ENCODE measurements at places on chromosomes 4 and X.

- no peaks in the 10 kb centered on the region for H3K27me3 ChIP-seq
- H3K4me3 ChIP-seq, result no peak overlapping the region
- H3K27ac ChIP-seq, result no peak overlapping the region
- no peak for DNase-seq
- no peaks in the 10 kb centered on the region for H3K36me3 ChIP-seq
- no peaks in the 10 kb centered on the region for H3K4me1 ChIP-seq
Measured at GRCh38 chrX:113330416-113330815, 489.8 kb upstream of the AMOT start.

GRCh38 chrX:32448320-32448719, 763.0 kb downstream of the DMD start:
- no peak overlapping the region for H3K4me3 ChIP-seq
- H3K4me1 ChIP-seq, result no peaks in the 10 kb centered on the region
- DNase-seq, result no peak
- H3K36me3 ChIP-seq, result no peaks in the 10 kb centered on the region
- H3K27me3 ChIP-seq, result no peaks in the 10 kb centered on the region
- no peak overlapping the region for H3K27ac ChIP-seq

GRCh38 chr4:40337523-40337922, 2.4 kb downstream of the CHRNA9 start:
- no peak overlapping the region for H3K4me3 ChIP-seq
- H3K4me1 ChIP-seq, result no peaks in the 10 kb centered on the region
- H3K27me3 ChIP-seq, result peaks cover 3% of the 10 kb centered on the region
- no peak for DNase-seq

GRCh38 chr4:683247-683897, 5.6 kb downstream of the SLC49A3 start:
- no peak overlapping the region for H3K27ac ChIP-seq
- H3K27me3 ChIP-seq, result peaks cover 14% of the 10 kb centered on the region
- peaks cover 5% of the 10 kb centered on the region for H3K36me3 ChIP-seq
- peaks cover 1% of the 10 kb centered on the region for H3K4me1 ChIP-seq

- H3K4me1 ChIP-seq, result no peaks in the 10 kb centered on the region
- no peak overlapping the region for H3K4me3 ChIP-seq
- H3K27me3 ChIP-seq, result no peaks in the 10 kb centered on the region
- no peak overlapping the region for H3K27ac ChIP-seq
- no peak for DNase-seq
- H3K36me3 ChIP-seq, result no peaks in the 10 kb centered on the region
Measured at GRCh38 chrX:6732101-6732500, 197.2 kb upstream of the VCX3A start.

DNA sequence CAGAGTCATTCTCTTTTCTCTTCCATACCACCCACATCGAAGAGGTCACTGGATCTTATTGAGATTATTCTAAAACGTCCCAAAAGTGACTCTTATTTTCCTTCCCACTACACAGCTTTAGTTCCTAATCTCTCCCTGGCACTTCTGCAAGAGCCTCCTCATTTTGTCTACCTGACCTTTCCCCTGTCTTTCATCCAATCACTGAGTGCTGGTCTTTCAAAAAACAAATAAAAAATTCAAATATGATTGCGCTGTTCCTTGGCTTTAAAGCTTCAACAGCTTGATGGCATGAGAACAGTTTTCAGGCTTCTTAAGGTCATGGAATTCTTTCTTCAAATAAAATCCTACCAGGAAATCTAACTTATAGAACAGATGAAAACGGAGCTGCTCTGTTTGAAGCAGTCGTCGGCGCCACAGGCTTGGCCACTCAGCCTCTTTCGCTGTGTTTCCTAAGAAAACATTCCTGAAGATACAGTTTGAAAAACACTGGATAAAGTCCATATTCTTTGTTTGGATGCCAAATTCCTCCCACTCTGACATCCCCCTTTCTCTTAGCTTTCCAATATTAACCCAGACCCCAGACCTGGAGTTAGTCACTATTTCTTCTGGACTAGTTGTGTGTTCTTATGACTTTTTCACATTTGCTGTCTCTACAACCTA, 12.5 kb downstream of the SYTL5 start:
- H3K4me1 ChIP-seq, result no peaks in the 10 kb centered on the region
- no peak overlapping the region for H3K4me3 ChIP-seq
- no peak overlapping the region for H3K27ac ChIP-seq
- no peaks in the 10 kb centered on the region for H3K27me3 ChIP-seq
- no peaks in the 10 kb centered on the region for H3K36me3 ChIP-seq

- no peak overlapping the region for H3K4me3 ChIP-seq
- H3K27ac ChIP-seq, result no peak overlapping the region
- no peaks in the 10 kb centered on the region for H3K4me1 ChIP-seq
- no peaks in the 10 kb centered on the region for H3K36me3 ChIP-seq
- DNase-seq, result no peak
Measured at GRCh38 chrX:113470166-113470565, 629.5 kb upstream of the AMOT start.

DNA sequence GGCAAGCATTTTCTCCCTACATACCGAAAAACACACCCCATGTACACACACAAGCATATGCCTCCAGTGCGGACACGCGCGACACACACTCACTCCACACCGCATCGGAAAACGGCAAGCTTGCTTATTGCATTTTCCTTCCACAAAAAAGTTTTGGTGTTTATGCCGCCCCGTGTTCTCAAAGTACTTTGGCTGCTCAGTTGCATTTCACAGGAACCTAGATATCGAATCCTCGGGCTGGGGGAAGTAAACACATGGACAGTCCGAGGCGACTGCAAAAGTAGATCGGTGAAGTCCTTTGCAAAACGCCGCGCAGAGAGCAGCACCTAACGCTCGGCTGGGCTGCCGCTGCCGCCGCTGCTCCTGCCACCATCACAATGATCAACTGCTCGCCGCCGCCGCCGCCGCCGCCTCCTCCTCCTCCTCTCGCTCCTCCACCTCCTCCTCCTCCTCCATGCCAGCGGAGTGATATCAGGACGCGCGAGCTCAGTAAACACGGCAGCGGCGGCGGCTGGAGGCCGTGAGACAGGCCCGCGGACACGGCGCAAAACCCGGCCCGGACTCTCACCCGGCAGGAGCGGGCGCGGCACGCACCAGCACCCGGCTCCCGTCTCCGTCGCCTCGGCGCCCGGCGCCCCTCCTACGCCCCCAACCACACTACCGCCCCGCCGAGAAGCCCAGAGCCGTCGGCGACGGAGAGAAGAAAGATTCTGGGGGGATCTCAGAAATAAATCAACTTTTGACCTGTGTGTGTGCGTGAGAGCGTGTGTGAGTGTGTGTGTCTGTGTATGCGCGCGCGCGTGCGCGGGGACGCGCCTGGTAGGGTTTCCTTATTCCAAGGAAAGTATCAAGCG, at the start of gene MAML3:
Gene MAML3 (minus strand): TSS at position 467 of the 854 bp plus-strand sequence. CDS start 857 bp downstream, outside the sequence.
- H3K27ac ChIP-seq, result peak within 1 kb of the TSS; percentile 96
- no peaks in the 10 kb centered on the region for H3K36me3 ChIP-seq
- DNase-seq, result peak; percentile 97
- peaks cover 16% of the 10 kb centered on the region for H3K4me1 ChIP-seq
- peak within 1 kb of the TSS; percentile 87 for H3K4me3 ChIP-seq

- no peaks in the 10 kb centered on the region for H3K4me1 ChIP-seq
- H3K4me3 ChIP-seq, result peak overlapping the region; percentile 86
- peaks cover 8% of the 10 kb centered on the region for H3K36me3 ChIP-seq
- DNase-seq, result no peak
- no peak overlapping the region for H3K27ac ChIP-seq
- H3K27me3 ChIP-seq, result peaks cover 15% of the 10 kb centered on the region
Measured at GRCh38 chr4:143701365-143701764, 890 bp upstream of the FREM3 start.

- H3K27ac ChIP-seq, result no peak overlapping the region
- no peaks in the 10 kb centered on the region for H3K4me1 ChIP-seq
- no peak for DNase-seq
- peaks cover 3% of the 10 kb centered on the region for H3K27me3 ChIP-seq
Measured at GRCh38 chr4:20591571-20591970, 108.7 kb upstream of the PACRGL start.

DNA sequence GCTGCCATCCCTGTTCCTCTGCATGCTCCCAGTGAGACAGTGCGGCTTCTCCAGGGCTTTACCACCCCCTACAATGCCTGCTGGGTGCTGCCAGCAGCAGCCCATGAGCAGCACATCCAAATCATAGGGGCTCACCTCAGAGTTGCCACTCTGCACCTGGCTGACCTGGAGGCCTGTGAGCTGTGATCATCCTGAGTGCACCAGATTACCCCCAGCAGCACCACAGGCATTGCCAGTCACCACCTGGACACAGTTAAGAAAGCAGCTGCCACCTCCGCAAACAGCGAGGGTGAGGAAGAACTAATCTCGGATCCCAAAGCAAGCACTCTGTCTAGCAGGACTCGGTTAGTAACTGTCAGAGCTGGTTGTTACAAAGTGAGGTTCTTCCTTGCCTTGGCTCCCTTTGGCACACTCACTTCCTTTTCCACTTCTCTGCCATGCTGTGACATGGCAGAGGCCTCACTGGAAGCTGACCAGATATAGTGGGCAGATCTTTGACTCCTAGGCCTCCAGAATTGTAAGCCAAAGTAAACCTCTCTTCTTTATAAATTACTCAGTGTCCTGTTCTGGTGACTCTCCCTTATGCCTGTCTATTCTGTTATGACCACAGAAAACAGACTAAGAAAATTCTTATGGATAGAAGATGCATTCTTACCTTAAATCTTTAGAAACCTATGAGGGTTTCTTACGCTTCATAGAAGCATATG, 25.2 kb downstream of the LRIT3 start:
- no peaks in the 10 kb centered on the region for H3K27me3 ChIP-seq
- no peak overlapping the region for H3K4me3 ChIP-seq
- DNase-seq, result no peak
- no peaks in the 10 kb centered on the region for H3K36me3 ChIP-seq

DNA sequence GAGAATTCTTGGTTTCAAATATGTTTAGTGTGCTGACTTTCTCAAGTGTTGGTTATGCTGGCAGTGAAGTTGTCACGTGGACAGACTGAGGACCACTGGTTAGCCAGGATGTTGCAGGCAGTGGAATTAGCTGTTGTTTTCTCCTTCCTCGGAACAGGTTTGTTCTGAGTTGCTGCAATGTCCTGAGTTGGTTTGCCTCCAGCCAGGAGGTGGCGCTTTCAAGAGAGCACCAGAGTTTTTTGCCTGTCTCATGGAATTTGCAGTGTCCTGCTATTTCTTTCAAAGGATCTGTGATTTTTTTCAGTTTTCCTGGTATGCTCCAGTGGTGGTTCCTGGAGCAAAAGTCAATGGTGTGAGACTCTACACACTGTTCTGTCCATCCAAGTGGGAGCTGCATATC, 158.1 kb upstream of the CXorf66 start:
- H3K27ac ChIP-seq, result no peak overlapping the region
- no peak overlapping the region for H3K4me3 ChIP-seq
- no peaks in the 10 kb centered on the region for H3K4me1 ChIP-seq
- DNase-seq, result peak; percentile 13
- no peaks in the 10 kb centered on the region for H3K36me3 ChIP-seq
- H3K27me3 ChIP-seq, result peaks cover 2% of the 10 kb centered on the region

DNA sequence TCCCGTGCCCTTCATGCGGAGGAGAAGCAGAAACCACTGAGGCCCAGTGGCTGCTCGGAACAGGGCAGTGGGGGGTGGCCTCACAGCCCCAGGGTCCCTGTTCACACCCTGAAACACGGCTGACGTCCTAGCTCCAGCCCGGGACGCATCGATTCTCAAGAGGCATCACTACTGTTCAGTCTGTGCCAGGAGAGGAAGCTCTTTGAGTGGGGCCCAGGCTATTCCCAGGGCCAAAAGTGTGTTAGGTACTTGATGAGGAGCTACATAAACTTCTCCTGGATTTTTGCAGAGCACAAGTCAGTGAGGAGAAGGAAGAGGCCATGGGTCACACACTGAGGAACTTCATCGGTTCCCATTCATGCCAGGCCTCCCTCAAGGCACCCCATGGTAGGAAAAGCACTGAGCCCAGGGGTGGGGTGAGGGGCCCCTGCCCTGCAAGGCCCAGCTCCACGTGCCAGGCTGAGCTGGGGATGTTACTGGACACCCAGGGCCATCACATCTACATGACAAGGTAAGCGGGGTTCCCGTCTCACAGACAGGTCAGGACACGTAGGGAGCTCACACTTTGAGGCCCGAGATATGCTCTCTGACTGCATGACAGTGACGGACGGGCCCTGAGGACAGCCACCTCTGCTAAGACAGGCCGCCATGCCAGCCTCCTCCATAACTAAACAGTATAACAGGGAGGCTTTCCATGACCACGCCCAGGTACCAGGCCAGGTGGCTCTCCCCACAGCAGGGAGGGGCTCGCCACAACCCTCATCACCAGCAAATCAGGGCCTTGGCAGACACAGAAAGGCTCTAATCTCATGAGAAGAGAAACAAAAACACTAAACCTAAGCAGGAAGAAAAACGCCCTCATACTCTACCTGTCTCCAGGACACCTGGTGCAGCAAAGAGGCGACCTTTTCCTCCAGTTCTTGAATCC, 12.4 kb downstream of the TNIP2 start:
- peaks cover 10% of the 10 kb centered on the region for H3K27me3 ChIP-seq
- H3K27ac ChIP-seq, result no peak overlapping the region
- H3K4me3 ChIP-seq, result no peak overlapping the region
- no peaks in the 10 kb centered on the region for H3K36me3 ChIP-seq
- H3K4me1 ChIP-seq, result peaks cover 28% of the 10 kb centered on the region
- DNase-seq, result no peak

DNA sequence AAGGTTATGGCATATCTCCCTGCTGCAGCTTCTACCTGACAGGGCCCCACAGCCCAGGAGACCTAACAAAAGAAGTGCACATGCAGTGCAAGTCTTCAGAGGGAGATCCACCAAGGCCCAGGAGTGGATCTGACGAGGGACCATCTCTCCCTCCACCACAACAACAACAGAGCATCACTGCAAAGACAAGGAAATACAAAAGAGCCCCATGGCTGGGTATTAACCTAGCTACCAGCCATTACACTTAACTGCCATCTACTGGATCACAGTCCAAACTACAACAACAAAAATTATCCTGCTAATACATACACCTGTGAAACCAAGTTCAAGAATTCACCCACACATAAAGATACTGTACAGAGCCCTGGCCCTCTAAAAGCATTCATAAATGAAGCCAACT, 280.2 kb upstream of the SLC7A11 start:
- no peaks in the 10 kb centered on the region for H3K4me1 ChIP-seq
- H3K4me3 ChIP-seq, result no peak overlapping the region

- H3K4me3 ChIP-seq, result no peak overlapping the region
- no peaks in the 10 kb centered on the region for H3K27me3 ChIP-seq
- H3K4me1 ChIP-seq, result peaks cover 4% of the 10 kb centered on the region
- no peak for DNase-seq
- H3K27ac ChIP-seq, result no peak overlapping the region
Measured at GRCh38 chr4:151291485-151291884, 14.5 kb downstream of the PRSS48 start.

GRCh38 chrX:10244915-10245622, 88.3 kb downstream of the CLCN4 start:
- peaks cover 4% of the 10 kb centered on the region for H3K36me3 ChIP-seq
- peaks cover 2% of the 10 kb centered on the region for H3K27me3 ChIP-seq
- no peak overlapping the region for H3K27ac ChIP-seq
- H3K4me1 ChIP-seq, result peaks cover 3% of the 10 kb centered on the region
- H3K4me3 ChIP-seq, result no peak overlapping the region

- no peak for DNase-seq
- H3K36me3 ChIP-seq, result no peaks in the 10 kb centered on the region
- no peak overlapping the region for H3K4me3 ChIP-seq
- no peak overlapping the region for H3K27ac ChIP-seq
- no peaks in the 10 kb centered on the region for H3K27me3 ChIP-seq
Measured at GRCh38 chr4:86831262-86832130, 17.7 kb downstream of the SLC10A6 start.
